ENCODE measurements at places on chromosomes 6 and 20. TPM values are rescaled to one million over a fixed set of nuclear protein-coding genes. Genes with fewer than 3 reads are reported as not detected.

DNA sequence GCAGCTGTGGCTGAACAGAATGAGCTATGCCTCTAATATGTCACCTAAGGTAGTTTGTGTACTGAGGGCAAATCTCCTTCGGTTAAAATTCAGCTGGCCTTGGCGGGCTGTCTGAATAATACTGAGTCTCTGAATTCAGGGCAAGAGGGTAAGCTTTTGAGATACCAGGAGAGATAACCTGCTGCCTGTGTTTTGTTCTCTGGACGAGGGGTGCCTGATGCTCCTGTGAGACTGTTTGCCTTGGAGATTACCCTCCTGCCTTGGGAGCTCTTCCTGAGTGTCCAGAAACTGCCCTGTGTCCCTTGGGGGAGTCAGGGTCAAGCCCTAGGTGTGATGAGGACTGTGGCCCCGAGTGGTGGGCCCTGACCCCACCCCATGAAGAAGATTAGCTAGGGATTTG is 282.9 kb downstream of the KIF16B start:
- no peaks in the 10 kb centered on the region for H3K27me3 ChIP-seq
- H3K4me1 ChIP-seq, result no peaks in the 10 kb centered on the region
- H3K36me3 ChIP-seq, result no peaks in the 10 kb centered on the region
- DNase-seq, result no peak
- no peak overlapping the region for H3K4me3 ChIP-seq
- H3K27ac ChIP-seq, result no peak overlapping the region

DNA sequence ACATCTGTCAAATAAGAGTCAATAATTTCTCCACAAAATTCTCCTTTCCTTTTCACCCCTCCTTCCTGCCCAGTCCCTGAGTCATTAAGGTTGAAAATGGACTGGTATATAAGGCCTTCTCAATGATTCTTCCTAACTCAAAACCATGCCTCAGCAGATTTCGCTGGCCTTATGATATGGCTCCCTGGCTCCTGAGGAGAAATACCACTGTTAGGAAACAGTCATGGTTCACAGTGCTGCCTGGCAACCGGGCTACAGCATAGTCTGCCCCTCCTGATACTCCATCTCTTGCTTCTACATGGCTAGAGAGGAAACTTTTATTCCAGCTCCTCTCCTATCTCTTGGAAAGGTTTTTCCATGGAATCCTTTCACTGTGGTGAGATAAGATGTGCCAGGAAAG is 4.7 kb downstream of the UBE2J1 start:
- peaks cover 34% of the 10 kb centered on the region for H3K4me1 ChIP-seq
- no peaks in the 10 kb centered on the region for H3K27me3 ChIP-seq
- no peak overlapping the region for H3K27ac ChIP-seq
- H3K4me3 ChIP-seq, result no peak overlapping the region
- no peaks in the 10 kb centered on the region for H3K36me3 ChIP-seq
- no peak for DNase-seq

DNA sequence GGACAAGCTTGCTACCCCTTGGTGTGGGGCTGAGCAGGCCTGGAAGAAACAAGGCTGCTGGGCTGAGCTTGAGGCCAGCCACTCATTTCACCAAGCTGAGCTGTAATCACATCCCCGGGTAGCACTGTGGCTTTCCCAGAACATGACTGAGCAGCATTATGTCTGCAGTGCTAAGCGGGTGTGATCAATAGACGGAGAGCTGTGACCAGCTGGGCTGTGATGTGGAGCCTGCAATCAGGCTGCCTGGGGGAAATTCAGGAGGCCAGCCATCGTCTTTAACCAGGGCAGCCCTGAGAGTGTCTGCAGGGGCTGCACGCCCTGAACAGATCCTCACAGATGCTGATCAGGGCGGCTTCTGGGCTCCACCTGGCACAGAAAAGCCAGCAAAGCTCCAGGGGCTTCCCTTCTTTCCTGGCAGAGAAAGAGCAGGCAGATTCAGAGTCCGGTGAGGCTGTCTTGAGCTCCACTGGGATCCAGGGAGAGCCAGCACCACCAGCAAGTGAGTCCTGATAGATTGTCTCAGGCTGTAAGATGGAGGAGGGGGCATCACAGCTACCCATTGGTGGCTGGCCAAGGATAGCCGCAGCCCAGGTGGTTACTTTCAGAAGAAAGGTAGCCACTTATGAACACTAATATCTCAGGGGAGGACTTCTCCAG is 165.9 kb downstream of the NRN1 start:
- peaks cover 9% of the 10 kb centered on the region for H3K27me3 ChIP-seq
- H3K4me3 ChIP-seq, result no peak overlapping the region
- H3K4me1 ChIP-seq, result no peaks in the 10 kb centered on the region

DNA sequence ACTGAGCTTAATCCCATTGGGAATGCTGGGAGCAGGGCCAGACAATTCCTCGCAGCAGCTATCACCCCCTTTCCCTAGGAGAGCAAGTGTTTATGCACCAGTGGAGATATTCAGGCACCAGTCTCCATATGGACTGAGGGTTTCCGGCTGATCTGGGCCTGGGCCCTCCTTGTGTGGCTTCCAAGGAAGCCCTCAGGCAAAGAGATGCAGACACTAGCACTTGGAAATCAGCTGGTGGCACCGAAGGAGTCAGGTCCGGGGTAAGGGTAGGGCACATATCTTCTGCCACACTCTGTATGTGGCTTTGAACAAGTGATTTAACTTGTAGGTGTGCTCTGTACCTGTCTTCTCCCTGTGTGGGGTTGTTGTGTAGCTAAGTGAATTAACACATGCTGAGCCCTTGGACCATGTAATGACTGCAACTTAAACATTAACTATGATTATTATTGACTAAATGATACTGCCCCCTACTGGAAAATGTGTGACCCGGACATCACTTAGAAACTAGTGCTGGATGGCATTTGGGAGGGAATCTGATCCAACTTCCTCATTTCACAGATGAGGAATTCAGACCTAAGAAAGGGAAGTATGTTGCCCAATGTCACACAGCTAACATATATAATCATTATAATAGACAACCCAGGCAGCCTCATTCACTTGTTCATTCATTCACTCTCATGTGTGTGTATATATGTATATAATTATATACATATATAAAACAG is 19.3 kb upstream of the WFDC2 start:
- H3K4me3 ChIP-seq, result no peak overlapping the region
- H3K27ac ChIP-seq, result no peak overlapping the region
- DNase-seq, result peak; percentile 47

GRCh38 chr6:14770572-14770971 is 475.3 kb upstream of the JARID2 start:
- no peak overlapping the region for H3K4me3 ChIP-seq
- H3K27me3 ChIP-seq, result no peaks in the 10 kb centered on the region
- no peak overlapping the region for H3K27ac ChIP-seq
- H3K36me3 ChIP-seq, result no peaks in the 10 kb centered on the region
- no peaks in the 10 kb centered on the region for H3K4me1 ChIP-seq
- no peak for DNase-seq

DNA sequence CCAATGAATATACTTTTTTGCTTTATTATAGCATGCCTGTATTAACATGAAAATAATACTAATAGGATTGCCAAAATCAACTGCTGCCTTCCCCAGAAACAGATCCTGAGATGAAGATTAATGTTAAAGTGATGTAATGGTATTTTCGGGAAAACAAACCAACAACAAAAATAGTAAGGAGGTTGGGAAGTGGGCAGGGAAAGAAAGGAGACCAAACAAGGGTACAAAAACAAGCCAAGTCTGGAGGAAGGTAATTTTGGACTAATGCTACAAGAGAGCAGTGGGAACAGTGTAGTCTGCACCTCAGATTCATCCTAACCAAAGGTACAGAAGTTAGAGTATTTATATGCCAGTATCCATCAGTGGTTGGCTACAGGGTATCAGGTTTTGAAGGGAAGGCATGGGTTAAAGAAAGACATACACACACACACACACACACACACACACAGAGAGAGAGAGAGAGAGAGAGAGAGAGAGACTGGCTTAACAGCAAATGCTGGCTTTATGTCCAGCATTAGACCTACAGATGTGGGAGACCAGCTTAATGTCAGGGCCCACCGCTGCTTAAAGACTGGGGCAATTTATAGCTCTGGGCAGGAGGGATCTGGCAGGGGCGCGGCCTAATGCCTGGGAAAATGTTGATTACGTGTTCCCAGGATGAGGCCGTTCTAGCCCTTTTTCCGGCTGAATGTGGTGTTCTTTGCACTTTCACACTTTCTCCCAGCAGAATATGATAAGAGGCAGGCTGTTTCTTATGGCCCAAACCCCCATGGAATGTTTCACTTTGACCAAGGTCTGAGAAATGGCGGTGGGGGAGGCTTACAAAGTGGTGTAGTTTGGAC is 3.8 kb upstream of the SLC17A1 start:
- H3K4me1 ChIP-seq, result no peaks in the 10 kb centered on the region
- no peak for DNase-seq
- peaks cover 14% of the 10 kb centered on the region for H3K27me3 ChIP-seq
- H3K27ac ChIP-seq, result no peak overlapping the region
- no peaks in the 10 kb centered on the region for H3K36me3 ChIP-seq

- no peak for DNase-seq
- no peak overlapping the region for H3K27ac ChIP-seq
- peaks cover 2% of the 10 kb centered on the region for H3K27me3 ChIP-seq
Measured at GRCh38 chr20:44572551-44573500, 9.6 kb upstream of the PKIG start.

- H3K36me3 ChIP-seq, result no peaks in the 10 kb centered on the region
- no peak overlapping the region for H3K4me3 ChIP-seq
- no peak for DNase-seq
Measured at GRCh38 chr6:41594326-41594725, 43.9 kb upstream of the MDFI start.

- no peak overlapping the region for H3K4me3 ChIP-seq
- no peak for DNase-seq
- no peaks in the 10 kb centered on the region for H3K27me3 ChIP-seq
- H3K36me3 ChIP-seq, result no peaks in the 10 kb centered on the region
Measured at GRCh38 chr6:37680668-37681067, 17.0 kb downstream of the MDGA1 start.

- H3K36me3 ChIP-seq, result no peaks in the 10 kb centered on the region
- no peak overlapping the region for H3K4me3 ChIP-seq
- no peaks in the 10 kb centered on the region for H3K27me3 ChIP-seq
- H3K4me1 ChIP-seq, result no peaks in the 10 kb centered on the region
- no peak for DNase-seq
Measured at GRCh38 chr20:53974785-53975555, 95.4 kb downstream of the BCAS1 start.

GRCh38 chr20:2891343-2891742 is 18.1 kb downstream of the PTPRA start:
- peaks cover 2% of the 10 kb centered on the region for H3K36me3 ChIP-seq
- H3K4me1 ChIP-seq, result no peaks in the 10 kb centered on the region
- H3K27ac ChIP-seq, result no peak overlapping the region
- H3K27me3 ChIP-seq, result no peaks in the 10 kb centered on the region
- no peak overlapping the region for H3K4me3 ChIP-seq
- DNase-seq, result no peak

DNA sequence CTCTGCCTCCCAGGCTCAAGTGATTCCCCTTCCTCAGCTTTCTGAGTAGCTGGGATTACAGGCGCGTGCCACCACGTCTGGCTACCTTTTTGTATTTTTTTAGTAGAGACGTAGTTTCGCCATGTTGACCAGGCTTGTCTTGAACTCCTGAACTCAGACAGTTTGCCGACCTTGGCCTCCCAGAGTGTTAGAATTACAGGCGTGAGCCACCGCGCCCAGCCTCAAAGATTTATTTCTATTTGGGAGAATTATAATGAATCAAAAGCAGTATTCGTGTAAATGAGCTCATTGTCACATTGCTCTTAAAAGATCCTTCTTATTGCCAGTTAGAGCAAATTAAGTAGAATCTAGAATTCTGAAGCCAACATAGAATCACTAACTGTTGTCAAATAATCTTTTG is 9.4 kb upstream of the ZNF343 start:
- H3K4me1 ChIP-seq, result no peaks in the 10 kb centered on the region
- H3K4me3 ChIP-seq, result no peak overlapping the region
- H3K27ac ChIP-seq, result no peak overlapping the region

DNA sequence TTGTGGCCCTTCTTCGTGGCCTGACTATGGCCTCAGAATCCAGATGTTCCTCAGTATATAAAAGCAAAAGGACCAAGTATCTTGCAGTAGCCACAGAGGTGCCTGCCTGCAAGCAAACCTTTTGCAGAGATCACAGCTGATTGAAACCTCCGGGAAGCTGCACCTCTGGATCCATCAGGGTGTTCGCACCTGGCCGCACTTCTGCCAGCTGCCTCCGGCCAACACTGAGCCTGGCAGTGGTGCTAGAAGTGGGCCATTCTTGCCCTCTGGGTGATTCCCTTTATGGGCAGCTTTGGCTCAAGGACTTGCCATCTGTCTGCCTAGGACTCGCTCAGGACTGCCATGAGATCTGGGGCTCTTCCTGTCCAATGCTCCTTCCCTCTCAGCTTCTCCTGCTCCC is 214.6 kb upstream of the ECI2 start:
- no peaks in the 10 kb centered on the region for H3K27me3 ChIP-seq
- H3K36me3 ChIP-seq, result no peaks in the 10 kb centered on the region
- no peaks in the 10 kb centered on the region for H3K4me1 ChIP-seq
- H3K27ac ChIP-seq, result no peak overlapping the region
- H3K4me3 ChIP-seq, result no peak overlapping the region

DNA sequence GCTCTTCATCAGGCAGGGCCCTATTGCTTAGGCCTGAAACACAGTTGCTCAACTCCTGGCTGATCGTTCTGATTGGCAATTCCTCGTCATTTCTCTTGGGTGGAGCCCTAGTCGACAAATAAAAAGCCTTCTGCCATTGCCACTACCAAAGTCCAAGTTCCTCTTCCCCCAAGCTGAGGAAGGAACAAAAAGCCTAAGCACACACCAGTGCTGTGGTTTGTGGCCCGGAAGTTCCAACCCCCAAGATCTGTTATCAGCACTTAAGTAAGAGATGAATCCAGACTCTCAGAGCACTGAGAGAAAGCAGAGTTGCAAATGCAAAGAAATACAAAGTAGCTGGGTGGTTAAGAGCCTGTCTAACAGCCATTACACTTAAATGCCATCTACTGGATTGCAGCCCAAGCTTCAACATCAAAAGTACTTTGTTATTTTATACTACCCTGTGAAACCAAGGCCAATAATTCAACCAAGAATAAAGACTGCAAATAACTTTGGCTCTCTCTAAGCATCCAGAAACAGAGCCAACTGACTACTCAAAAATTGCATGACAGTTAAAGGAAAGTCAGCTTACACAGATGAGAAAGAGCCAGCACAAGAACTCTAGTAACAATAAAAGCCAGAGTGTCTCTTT is 1024.0 kb downstream of the GRIK2 start:
- H3K27me3 ChIP-seq, result no peaks in the 10 kb centered on the region
- no peak overlapping the region for H3K4me3 ChIP-seq
- H3K4me1 ChIP-seq, result no peaks in the 10 kb centered on the region
- H3K27ac ChIP-seq, result no peak overlapping the region

DNA sequence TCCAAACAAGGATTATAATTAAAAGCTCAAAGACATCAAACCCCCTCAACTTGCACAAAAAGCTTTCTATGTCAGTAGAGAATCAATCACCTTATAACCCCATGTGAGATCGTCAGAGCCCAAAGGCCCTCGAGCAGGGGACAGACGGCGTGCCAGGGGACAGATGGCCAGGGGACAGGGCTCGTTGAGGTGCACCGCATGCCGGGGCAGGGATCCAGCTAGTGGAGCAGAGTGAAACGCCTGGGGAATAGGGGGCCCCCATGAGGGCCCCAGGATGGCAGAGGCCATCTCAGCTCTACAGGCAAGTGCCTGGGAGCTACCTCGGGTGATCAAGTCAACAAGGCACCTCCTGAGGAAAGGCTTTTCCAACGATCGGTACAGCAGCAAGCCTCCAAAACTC is 28.6 kb downstream of the DIDO1 start:
- no peaks in the 10 kb centered on the region for H3K27me3 ChIP-seq
- H3K27ac ChIP-seq, result no peak overlapping the region
- DNase-seq, result no peak

Gene RCAN2
- polyA plus RNA-seq, result not detected

Gene FRK
- not detected for polyA plus RNA-seq

Gene PRL
- polyA plus RNA-seq, result not detected

Gene RTN4IP1
- polyA plus RNA-seq, result 13.8 TPM

Gene EYS
- polyA plus RNA-seq, result 0.03 TPM

Gene PROKR2
- not detected for polyA plus RNA-seq

Gene ADA
- 36.4 TPM for polyA plus RNA-seq

Gene MOG
- not detected for polyA plus RNA-seq

Gene LAMA4
- not detected for polyA plus RNA-seq

Measured in CD4-positive, CD25-positive, alpha-beta regulatory T cell (primary cell).